ENCODE measurements at places on chromosomes 1 and 21. TPM values are rescaled to one million over a fixed set of nuclear protein-coding genes. Genes with fewer than 3 reads are reported as not detected.

GRCh38 chr1:33842348-33842747 lies 21.5 kb upstream of the HMGB4 start:
- no peak for DNase-seq

DNA sequence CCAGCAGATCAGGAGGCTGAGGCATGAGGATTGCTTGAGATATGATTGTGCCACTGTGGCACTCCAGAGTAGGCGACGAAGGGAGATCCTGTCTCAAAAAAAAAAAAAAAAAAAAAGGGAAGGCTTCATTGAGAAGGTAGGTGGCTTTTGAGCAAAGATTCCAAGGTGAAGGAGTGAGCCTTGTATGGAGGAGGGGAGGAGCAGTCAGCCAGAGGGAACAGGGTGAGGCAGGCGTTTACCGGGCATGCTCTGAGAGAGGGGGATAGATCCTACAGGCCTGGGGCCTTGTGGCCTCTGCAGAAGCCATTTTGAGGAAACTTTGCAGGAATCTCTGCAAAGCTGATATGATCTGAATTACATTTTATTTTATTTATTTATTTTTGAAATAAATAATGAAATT lies 5.1 kb upstream of the HDAC1 start:
- no peak for DNase-seq

YOD1 gene
- 14.9 TPM for total RNA-seq

OR6N1 gene
- not detected for total RNA-seq

GNG12 gene
- total RNA-seq: 2.6 TPM

GRCh38 chr1:201562257-201562656 lies 23.3 kb downstream of the NAV1 start:
- DNase-seq: no peak

- no peak for DNase-seq
Measured at GRCh38 chr1:239725933-239726332, 339.6 kb downstream of the CHRM3 start.

- DNase-seq: peak; percentile 76
Measured at GRCh38 chr1:20367116-20367585, 76.5 kb downstream of the VWA5B1 start.

DNA sequence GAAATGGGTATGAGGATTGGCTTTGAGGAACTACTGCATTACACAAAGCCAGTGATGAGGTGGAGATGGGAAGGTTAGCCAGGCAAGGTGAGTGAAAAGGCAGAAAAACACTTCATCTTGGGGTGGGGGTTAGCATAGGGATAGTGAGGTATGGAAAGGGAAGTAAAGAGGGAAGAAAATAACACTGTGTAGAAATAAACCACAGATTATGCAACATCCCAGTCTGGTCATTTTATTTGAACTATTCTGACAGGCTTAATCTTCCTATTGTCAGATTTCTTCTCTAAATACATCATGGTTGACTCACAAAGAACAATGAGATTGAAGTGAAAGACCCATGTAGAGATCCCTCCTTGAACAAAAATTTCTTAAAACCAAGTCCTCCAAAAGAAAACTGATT lies 640.2 kb downstream of the PTPRC start:
- no peak for DNase-seq

C1orf185 gene
- not detected for total RNA-seq

DNA sequence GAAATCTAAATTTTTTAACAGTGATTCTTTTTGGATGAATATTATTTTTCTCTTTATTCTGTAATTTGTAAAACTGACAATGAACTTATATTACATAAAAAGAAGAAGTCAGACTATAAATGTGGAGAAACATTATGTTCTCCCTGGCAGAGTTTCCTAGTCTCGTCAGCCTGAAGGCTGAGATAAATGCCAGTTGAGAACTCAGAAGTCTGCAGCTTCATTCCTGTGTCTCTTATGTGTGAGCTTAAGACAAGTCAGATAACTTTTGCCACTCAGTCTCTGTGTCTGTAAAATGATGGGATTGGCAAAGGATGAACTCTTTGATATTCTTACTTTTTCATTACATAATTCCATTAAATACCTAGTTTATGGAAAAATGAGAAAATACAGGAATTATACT lies 568.8 kb upstream of the ZRANB2 start:
- peak; percentile 41 for DNase-seq

LIN28A gene
- total RNA-seq: 77.8 TPM

GRCh38 chr1:230158415-230159291 lies 91.6 kb downstream of the GALNT2 start:
- DNase-seq: no peak

CNTN2 gene
- not detected for total RNA-seq

OR2W3 gene
- total RNA-seq: not detected

DNA sequence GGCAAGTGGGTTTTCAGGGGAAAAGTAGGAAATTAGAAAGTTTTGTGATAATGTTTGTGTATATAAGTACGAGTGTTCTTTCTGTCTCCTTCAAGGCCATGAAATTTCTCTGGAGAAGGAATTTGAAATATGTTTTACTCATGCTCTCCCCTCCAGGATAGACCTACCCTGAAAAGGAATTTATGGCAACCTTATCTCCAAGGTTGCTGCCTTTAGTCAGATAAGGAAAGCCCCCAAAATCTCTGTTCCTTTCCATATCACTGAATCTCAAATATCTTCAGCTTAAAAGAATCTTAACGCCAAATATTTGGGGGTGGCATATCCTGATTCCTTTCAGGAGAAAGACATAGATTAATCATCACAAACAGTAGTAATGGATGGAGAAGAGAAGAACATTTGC lies 499 bp upstream of the C4BPB start:
- DNase-seq: no peak

- no peak for DNase-seq
Measured at GRCh38 chr1:48182439-48182838, 40.1 kb upstream of the SLC5A9 start.

DNA sequence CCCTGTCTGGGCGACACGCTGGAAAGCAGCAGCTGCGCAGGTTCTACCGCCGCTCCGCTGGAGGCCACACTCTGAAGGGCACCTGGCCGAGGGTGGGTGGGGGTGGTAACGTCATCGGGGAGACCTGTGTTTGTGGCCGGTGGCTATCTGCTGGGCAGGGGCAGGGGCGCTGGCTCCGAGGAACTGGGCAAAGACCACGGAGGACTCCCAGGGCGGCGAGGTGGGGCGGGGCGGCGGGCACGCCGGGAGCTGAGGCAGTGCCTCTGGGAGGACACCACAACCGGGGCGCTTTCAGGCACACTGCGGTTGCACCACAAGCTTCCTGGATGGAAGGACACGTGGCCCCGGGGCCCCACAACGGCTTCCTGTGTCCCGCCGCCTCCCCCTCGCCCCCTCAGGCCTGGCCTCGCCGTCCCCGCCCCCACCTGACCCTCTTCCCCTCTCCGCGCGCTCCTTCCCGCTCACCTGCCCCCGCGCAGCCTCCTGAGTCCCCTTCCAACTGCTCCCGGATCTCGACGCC lies 3.3 kb upstream of the DENND2D start:
- no peak for DNase-seq

GRCh38 chr1:104064399-104064798 lies 314.7 kb downstream of the AMY1C start:
- DNase-seq: no peak

ALPL gene
- total RNA-seq: 0.98 TPM

- no peak for DNase-seq
Measured at GRCh38 chr1:211711315-211711705, 35.9 kb upstream of the NEK2 start.

- DNase-seq: no peak
Measured at GRCh38 chr1:18974005-18974404, 17.5 kb upstream of the IFFO2 start.

DNA sequence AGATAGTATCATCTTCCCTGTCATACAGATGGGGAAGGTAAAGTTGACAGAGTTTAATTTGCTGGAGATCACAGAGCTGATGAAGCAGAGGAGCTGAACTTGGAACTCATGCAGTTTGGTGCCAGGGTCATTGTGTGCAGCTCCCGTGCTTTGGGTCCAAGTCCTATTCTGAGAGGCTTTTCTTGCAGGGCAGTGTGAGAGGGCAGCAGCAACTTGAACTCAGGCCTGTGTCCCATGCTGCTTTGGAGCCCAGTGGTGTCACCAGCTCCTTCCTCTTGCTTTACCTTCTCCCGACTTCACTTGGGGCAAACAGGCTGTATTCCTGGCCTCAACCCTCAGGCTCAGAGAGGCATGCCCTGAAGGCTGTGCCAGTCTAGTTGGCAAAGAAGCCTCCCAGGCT lies 24.7 kb downstream of the INAVA start:
- DNase-seq: no peak

GRCh38 chr1:153510984-153511410 lies 24.8 kb downstream of the S100A6 start:
- DNase-seq: peak; percentile 82

DCDC2B gene
- not detected for total RNA-seq

DNA sequence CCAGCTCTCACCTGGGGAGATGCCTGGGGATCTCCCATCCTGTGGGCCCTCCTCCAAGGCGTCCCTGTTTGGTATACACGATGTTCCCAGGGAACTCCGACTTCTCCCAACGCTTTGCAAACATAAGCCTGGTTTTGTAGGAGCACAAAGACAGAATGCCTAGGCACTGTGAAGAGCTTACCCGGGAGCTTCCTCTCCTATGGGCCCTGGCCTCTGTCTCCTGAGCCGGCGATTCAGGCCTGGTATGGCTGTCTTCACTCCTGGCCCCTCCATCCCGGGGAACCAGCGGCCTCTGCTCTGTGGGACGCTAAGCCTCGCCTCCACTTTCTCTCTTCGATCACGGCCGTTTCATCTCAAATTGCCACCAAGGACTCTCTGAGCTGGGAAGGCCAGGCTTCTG lies 59.6 kb upstream of the ACTRT2 start:
- DNase-seq: no peak

DOP1B gene
- 4.0 TPM for total RNA-seq

- no peak for DNase-seq
Measured at GRCh38 chr1:182147136-182147820, 85.8 kb upstream of the ZNF648 start.

OR2L8 gene
- total RNA-seq: not detected

DNA sequence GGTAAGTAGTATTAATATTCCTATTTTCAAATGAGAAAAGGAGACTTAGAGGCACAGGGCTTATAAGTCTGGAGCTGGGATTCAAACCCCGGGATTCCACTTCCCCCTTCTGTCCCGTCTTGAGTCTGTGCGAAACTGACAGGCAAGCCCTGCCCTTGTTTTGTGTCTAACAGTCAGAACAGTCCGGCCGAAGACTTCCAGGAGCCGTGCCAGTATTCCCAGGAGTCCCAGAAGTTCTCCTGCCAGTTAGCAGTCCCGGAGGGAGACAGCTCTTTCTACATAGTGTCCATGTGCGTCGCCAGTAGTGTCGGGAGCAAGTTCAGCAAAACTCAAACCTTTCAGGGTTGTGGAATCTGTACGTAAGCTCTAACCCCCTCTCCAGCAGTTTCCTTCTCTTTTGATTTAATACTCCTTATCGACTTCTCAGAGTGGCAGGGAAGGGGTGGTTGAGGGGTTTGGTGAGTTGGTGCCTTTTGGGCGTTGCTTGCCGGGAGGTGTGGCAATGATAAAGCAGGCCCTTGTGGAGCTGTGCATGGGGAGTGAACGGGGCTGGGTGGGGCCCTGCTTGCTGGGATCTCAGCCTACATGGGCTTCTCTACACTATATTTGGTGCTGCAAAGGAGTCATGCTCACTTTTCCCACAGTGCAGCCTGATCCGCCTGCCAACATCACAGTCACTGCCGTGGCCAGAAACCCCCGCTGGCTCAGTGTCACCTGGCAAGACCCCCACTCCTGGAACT lies 29.4 kb downstream of the IL6R start:
- peak; percentile 23 for DNase-seq

- no peak for DNase-seq
Measured at GRCh38 chr21:22900490-22900889, 1902.3 kb downstream of the NCAM2 start.

KRTAP10-5 gene
- not detected for total RNA-seq

GRCh38 chr1:48691429-48692001 lies 85.2 kb downstream of the BEND5 start:
- DNase-seq: no peak

GRCh38 chr1:231666220-231666936 lies 39.8 kb downstream of the DISC1 start:
- DNase-seq: no peak

- DNase-seq: peak; percentile 43
Measured at GRCh38 chr1:176206006-176206960, 803 bp downstream of the COP1 start.
